Hippocampal formation (tissue), 2 donors: ENCODE measurements at places on chromosomes 2 and 18.

DNA sequence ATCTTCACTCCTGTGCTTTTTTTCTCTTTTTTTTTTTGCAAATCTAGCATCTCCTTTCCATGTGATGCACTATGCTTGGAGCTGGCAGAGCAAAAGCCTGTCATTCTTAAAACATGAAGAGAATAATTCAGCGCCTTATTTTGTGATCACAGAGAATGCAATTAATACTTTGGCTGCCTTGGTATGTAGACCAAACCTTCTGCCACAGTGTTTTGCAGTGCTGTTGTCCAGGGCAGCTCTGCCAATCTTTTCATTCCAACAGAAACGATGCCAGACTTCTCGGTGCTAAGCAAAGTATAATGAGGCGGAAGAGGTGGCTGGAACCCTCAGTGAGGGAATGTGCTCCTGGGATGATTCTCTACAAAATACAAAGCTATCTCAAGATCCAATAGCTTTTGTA lies 25.6 kb downstream of the BCL2 start:
- peak; percentile 32 for DNase-seq

DNA sequence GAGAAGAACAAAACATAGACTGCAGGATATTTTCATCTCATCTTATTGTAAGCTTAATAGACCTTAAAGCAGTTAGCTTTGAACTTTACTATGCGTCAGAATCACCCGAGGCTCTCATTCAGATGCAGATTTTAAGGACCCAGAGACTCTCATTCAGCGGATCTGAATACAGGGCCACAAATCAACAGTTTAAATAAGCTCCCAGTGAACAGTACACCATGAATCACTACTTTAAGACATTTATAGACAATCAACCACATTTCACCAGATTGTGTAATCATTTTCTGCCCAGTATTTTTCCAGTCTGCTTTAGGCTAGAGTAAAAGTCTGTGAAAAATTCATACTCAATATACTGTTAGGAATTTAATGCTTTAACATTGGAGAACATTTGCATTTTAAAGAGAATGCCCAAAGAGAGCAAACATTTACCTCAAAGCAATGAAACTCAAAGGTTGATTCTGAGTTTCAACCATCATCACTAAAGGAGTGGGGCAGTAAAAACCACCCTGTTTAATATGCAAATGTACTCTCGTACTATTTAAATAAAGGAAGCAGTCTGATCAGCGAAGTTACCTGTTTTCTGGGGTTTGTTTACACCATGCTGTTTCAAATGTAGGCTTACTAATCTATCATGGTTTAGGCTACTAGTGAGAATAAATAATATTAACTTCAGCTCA lies 11.0 kb upstream of the ALPK2 start:
- no peak for DNase-seq

DNA sequence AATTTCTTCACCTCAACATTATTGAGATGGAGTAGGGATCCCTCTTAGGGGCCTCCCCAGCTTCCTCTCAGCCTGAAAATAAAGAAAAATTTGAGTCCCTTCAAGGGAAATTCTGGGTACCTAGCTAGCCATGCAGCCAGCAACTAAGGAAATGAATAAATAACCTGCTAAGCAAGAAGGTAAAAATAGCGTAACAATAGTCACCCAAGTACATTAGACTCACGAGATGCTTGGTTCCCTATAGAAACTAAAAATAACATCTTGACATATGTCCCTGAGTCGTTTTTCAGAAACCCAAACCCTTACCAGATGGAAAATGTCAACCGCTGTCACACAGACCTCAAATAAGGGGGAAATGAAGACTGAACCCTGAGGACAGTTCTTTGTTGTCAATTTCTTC lies 51.9 kb downstream of the CACNB4 start:
- DNase-seq: no peak

DNA sequence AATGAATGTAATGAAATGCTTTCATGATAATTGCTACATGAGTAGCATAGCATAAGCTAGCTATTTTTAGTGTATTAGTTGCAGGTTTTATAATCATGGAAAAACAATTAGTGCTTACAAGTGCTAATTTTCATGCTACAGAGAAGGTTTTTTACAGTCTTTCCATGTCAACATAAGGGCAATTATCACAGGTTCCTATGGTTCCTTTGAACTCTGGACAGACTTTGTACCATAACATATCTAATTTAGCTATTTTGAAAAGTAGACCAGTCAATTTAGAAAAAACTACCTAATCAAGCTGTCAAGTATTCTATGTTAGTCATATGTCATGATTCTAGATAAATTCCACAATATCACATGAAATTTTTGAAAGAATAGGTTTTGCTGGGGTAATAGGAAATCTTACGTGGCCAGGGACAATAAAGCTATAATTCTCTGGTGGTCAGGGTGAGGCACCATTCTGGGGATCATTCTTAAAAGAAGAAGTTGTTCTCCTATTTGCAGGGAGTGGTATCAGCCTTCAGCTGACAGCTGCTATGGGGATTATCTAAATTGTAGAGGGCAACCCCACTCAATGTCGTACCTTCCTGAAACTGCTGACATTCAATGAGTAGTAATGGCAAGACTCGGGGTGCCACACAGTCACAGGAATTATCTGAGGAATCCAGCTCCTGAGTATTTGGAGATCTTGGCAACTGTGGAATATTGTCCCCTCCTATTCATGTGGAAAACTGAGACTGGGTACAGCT lies 724.0 kb upstream of the LINC00305 start:
- DNase-seq: no peak

- DNase-seq: no peak
Observed at GRCh38 chr2:43397411-43397810, 171.0 kb upstream of the ZFP36L2 start.

DNA sequence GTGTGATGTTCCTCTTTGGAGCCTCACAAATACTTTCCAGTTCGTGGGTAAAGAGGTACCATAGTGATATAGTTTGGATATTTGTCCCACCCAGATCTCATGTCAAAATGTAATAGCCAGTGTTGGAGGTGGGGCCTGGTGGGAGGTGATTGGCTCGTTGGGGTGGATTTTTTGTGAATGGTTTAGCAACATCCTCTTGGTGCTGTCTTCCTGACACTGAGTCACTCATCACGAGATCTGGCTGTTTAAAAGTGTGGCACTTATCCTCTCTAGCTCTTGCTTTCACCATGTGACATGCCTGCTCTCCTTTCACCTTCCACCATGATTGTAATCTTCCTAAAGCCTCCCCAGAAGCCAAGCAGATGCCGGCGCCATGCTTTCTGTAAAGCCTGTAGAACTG lies 3.0 kb upstream of the CCDC93 start:
- no peak for DNase-seq

GRCh38 chr2:58640042-58640441 lies 398.9 kb upstream of the FANCL start:
- DNase-seq: no peak

GRCh38 chr2:197839856-197840255 lies 35.5 kb downstream of the PLCL1 start:
- DNase-seq: no peak

GRCh38 chr18:68742206-68742605 lies 27.3 kb upstream of the TMX3 start:
- DNase-seq: no peak

DNA sequence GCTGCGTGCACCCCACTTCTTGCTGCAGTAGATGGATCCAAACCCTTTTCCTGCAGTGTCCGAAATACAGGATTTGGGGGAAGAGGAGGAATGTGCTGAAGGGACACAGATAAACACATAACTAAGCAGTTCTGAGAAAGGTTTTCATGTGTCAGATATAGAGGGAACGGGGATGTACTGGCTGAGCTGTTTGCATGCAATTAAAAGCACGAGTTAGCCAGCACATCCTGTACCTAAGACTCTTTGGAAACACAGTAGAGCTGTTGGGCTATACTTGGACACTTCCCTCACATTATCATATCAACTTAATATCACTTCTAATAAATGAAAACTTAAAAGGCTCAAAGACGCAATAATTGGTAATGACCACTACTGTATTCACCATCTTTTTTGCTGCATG lies 377.4 kb downstream of the XIRP2 start:
- DNase-seq: no peak

DNA sequence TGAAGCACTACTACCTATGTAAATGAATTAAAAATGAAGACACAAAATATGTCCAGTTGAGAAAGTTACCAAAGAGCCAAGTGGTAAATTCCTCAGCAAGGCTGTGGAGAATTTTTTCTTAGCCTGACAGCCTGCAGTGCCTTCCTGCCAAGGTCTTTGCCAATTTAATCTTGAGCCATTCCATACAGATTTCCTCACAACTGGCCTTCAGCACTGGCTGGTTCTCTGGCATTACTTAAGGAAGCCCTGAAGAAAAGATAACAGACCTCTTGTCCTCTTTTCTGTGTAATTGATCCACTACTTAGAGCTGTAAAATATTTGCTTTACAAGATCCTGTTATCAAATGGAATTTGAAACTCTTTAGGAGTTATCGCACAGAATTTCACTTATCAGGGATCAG lies 334.2 kb upstream of the LRRTM1 start:
- no peak for DNase-seq

- no peak for DNase-seq
Observed at GRCh38 chr2:42794271-42795046, 2.1 kb upstream of the HAAO start.

GRCh38 chr18:35406666-35407065 lies 29.5 kb upstream of the ZNF396 start:
- DNase-seq: no peak

DNA sequence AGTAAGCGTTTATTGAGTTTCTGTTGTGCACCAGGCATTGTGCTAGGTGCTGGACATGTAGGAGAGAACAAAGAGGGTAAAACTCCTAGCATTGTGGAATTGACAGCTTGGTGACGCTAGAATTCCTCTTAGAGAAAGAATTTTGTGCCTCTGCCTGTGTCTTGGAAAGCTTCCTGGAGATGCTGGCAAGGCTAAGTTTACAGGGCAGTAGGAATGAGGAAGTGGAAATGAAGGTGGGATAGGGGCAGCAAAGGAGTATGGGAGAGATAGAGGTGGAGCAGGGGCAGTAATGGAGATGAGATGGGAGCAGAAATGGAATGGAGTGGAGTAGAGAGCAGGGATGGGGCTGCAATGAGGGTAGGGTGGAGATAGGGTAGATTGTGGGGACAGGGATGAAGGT lies 29.8 kb downstream of the GPR39 start:
- no peak for DNase-seq

- DNase-seq: peak; percentile 2
Observed at GRCh38 chr18:42113529-42114191, 158.6 kb downstream of the PIK3C3 start.

- no peak for DNase-seq
Observed at GRCh38 chr2:46320141-46320567, 22.9 kb downstream of the EPAS1 start.

DNA sequence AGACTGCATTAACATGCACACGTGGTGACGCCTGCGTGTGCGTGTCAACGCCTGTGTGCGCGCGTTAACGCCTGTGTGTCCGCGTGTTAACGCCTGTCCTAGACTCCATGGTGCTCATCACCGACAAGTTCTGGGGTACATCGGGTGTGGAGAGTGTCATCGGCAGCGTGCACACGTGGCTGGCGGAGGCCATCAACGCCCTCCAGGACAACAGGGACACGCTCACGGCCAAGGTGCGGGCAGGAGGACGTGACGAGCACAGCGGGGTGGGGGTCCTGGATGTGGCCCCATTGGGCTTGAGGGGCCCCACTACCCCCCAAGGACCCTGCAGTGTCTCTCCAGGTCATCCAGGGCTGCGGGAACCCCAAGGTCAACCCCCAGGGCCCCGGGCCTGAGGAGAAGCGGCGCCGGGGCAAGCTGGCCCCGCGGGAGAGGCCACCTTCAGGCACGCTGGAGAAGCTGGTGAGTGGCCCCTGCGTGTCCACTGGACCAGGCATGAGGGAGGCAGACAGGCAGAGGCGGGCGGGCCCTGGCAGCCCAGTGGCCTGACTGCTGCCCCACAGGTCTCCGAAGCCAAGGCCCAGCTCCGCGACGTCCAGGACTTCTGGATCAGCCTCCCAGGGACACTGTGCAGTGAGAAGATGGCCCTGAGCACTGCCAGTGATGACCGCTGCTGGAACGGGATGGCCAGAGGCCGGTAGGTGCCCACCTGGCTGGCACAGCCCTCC lies 29.2 kb downstream of the GPC1 start:
- no peak for DNase-seq

DNA sequence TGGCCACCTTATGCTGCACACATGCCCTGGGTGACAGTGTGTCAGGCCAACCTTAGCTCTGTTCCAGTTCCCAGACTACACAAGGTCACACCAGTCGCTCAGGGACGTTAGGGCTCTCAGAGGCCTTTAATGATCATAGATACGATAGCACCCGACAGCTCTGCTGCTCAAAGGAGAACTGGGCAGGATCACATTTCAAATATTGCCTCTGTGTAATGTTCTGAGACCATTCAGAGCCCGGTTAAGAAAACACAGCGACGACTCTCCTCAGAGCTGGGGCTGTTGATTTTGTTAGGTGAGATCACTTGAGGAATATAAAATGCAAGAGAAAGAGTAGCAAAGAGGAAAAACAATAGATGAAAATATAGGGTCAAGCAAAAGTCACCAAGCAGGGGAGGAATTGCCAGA lies 166.6 kb upstream of the TANK start:
- DNase-seq: no peak

DNA sequence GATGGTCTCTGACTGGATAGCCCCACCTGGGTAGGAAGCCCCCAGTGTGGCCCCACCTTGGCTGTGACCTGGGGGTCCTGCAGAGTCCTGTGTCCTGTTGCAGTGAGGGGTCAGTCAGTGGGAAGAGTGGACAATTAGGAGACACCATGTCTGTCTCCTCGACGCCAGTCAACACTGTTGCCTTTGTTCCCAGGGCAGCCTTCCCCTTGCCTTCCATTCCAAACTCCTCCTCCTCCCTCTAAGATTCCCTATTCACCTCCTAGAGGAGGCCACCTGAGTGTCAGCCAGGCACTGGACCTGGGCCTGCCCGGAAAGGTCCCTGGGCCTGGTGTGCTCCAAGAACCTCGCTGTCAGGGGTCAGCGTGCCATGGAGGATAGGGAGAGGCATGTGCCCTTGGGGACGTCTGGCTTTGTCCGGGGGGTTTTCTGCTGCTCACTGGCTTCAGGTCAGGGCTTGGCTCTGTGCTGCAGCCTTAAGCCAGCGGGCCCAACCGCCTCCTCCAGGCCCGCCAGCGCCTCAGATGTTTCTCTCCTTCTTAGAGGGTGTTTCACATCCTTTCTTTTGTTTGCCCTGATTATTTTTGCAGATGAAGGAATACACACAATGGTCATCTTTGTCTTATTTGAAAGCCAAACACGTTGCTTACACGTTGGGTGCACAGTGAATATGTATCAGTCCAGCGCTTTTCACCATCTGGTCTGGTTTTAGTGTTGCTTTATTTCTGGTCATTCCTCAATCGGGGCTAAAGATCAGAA lies 68.9 kb downstream of the HPCAL1 start:
- DNase-seq: no peak

- no peak for DNase-seq
Observed at GRCh38 chr2:152588998-152589397, 128.3 kb downstream of the PRPF40A start.

GRCh38 chr18:34222307-34223163 lies 2.2 kb downstream of the NOL4 start:
- DNase-seq: no peak

DNA sequence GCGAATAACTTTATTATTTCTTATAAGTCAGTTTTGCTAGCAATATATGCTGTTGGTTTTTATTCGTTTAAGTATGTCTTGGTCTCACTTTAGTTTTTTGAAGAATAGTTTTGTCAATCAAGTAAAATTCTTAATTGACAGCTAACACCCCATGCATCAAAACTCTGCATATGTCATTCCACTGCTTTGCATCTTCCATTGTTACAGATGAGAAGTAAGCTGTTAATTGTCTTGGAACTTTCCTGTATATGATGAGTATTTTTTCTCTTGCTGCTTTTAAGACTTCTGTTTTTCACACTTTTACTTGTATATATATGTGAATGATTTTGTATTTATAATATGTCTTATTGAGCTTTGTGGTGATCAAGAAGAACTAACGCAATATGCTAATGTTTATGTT lies 1048.4 kb downstream of the CNTNAP5 start:
- no peak for DNase-seq

- DNase-seq: no peak
Observed at GRCh38 chr2:181463588-181463987, 6.4 kb downstream of the ITGA4 start.
